ENCODE measurements at places on chromosomes 1 and 21.

DNA sequence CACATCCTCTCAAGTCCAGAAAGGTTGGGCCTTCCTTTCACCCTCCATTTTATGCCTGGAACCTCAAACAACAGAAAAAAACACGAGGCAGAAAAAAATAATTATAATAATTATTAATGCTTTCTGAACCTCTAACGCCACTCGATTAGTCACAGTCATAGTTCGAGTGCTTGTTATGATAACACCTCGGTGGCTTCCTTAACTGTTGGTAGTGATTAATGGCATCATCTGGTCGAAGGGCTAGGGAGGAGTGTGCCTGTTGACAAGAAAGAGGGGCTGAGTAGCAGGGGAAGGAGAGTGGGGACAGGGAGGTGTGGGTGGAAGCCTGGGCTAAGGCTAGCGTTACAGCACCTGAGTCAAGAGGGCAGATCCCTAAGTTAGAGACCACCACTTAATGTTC, 21.3 kb upstream of the IL10 start:
- DNase-seq, result no peak

- DNase-seq, result no peak
Measured at GRCh38 chr1:28136922-28137613, 39.4 kb downstream of the PTAFR start.

DNA sequence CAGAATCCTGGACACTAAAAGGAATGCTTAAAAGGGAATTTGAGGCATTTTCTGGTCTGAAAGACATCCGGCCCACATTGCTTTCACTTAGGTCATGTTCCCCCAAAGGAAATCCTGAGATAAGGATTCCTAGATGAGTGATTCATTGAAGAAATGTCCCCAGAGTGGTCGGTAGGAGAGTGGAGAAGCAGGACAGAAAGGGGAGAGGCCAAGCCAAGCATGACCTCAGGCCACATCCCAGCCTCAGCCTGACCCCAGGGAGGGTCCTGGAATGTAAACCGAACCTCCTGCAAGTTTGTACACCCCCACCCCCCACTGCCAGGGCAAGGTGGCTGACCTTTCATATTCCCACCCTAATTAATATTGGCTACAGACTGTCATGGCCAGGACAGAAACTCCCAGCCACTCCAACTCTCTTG, 16.6 kb downstream of the HIVEP3 start:
- DNase-seq, result no peak

DNA sequence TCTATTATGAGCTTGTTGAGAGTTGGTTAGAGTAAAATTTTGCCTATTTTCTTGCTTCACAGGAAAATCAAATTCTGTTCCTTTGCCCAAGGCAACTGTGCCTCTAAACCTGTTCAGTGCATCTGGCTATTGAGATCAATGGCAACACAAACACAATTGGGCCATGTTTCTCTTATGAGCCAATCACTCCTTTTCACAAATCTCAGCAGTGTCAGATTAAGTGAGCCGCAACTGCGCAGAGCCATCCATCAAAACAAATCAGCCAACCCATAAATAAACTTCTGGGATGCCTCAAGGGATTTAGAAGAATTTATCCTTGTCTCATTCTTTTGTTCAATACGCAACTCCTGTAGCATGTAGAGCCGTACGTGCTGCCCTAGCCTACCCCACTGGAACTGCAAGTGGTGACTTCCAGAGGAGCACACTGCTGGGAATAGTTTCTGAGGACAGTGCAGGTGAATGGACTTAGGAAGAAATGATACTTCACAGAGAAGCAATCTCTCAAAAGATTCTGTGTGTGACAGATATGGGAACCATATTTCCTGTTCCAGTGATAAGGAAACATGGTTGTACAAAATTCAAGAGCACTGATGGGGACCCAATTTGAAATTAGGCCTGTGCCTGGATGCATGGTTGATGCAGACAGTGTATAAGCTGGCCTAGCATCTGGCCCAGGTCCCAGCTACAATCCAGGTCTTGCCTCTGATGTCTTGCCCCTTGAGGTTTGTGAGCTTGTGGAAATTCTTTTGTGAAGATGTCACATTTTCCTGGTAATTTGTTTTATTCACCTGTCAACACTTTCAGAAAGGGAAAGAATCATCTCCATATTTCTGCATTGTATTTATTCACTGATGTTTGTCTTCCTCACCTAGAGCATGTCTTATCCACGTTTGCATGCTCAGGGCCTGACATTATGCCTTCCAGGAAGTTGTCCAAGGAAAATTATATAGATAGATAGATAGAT, 166.2 kb downstream of the URB2 start:
- no peak for DNase-seq

- no peak for DNase-seq
Measured at GRCh38 chr21:35633501-35633900, 426.8 kb downstream of the SETD4 start.

DNA sequence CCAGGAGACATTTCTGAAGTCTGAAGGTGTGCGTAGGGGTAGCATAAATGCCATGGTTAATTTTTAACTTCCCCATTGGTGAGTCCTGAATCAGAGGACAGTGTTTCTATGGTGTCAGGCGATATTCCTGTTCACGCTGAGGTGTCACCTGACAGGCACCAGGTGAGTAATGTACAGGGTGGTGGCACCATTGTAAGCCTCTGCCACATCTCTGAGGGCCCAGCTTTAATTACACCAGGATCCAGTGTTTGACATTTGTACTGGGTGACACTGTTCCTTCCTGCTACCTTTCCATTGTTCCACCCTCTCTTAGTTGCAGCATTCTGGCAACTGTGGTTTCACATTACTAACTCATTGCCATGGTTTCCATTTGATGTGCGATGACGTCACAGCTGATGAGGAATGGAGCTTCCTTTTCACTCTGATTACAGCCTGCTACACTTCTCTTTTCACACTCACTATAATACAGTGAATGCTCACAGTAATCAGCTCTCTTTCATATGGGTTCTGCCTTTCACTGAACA, 40.6 kb upstream of the MARK1 start:
- no peak for DNase-seq

- no peak for DNase-seq
Measured at GRCh38 chr1:46809904-46810303, 11.1 kb downstream of the CYP4B1 start.

GRCh38 chr1:198711837-198712236, 73.0 kb downstream of the PTPRC start:
- no peak for DNase-seq

DNA sequence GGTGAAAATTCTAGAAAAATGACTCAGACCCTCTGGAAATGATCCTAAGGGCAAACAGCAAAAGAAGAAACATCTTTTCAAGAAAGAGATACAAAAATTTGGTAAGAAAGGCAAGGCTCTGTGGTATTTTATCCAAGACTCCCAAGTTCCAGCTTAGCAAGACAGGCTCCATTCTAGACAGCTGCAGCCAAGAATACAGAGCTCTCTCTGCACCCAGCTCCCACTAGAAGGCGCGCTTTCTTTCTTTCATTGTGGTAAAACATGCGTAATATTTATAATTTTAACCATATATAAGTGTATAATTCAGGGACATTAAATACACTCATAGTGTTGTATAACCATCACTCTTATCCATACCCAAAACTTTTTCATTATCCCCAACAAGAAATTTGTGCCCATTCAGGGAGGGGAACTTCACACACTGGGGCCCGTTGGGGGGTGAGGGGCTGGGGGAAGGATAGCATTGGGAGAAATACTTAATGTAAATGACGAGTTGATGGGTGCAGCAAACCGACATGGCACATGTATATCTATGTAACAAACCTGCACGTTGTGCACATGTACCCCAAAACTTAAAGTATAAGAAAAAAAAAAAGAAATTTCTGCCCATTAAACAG, 2.2 kb upstream of the HFM1 start:
- no peak for DNase-seq

- DNase-seq, result no peak
Measured at GRCh38 chr21:16777041-16777720, 735.7 kb upstream of the CXADR start.

DNA sequence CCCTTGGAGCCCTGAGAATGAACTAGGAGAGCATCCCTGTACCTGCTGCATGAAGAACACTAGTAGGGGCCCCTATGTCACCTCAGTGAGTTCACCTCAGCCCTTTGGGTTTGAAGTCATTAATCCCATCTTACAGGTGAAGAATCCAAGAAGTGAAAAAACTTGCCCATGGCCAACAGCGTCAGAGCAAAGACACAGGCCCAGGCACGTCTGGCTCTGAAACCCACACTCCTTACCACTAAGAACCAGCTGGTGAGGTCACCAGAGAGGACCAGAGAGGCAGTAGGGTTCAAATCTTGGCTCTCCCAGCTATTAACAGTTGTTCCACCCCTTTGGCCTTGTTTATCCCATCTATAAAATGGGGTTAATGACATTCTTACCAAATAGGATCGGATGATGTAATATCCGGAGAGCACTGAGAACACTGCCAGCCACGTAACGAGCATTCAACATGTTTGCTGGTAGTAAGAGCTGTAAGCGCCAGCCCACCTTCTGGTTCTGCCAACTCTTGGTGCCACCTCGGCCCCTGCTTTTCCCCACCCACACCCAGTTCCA, 8.8 kb downstream of the MATN1 start:
- DNase-seq, result no peak

GRCh38 chr1:77802026-77802425, 22.6 kb downstream of the MIGA1 start:
- no peak for DNase-seq

GRCh38 chr1:203860396-203861025, 888 bp upstream of the SNRPE start:
- peak; percentile 67 for DNase-seq

DNA sequence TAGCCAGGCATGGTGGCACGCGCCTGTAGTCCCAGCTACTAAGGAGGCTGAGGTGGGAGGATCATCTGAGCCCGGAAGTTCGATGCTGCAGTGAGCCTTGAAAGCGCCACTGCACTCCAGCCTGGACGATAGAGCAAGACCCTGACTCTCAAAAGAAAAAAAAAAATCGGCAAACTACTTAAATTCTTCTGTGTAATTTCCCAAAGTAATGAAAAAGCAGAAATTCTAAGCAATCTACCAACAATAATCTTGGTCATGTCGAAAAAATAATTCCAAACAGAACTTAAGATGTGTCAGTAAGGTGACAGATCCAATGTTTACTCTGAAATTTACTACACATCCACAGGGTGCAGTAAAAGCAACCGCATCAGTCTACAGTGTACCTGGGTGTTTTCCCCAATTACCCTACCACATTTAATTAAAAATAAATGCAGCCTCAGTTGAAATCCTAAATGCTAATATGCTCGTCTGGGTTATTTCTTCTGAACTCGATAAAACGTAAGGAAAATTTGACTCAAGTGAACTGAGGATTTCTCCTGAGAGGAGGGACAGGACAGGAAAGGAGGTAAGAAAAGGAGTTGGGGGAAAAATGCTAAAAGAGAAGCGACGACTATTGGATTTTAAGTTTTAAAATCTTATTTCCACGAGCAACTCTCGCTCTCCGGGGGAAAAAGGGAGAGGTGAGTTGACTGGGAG, 801 bp downstream of the EPRS1 start:
- peak; percentile 51 for DNase-seq

- no peak for DNase-seq
Measured at GRCh38 chr1:230570724-230571360, 71.4 kb upstream of the COG2 start.

GRCh38 chr1:113732802-113733201, 26.5 kb downstream of the PHTF1 start:
- DNase-seq, result no peak

GRCh38 chr1:47485817-47486216, 48.0 kb downstream of the FOXD2 start:
- DNase-seq, result no peak

DNA sequence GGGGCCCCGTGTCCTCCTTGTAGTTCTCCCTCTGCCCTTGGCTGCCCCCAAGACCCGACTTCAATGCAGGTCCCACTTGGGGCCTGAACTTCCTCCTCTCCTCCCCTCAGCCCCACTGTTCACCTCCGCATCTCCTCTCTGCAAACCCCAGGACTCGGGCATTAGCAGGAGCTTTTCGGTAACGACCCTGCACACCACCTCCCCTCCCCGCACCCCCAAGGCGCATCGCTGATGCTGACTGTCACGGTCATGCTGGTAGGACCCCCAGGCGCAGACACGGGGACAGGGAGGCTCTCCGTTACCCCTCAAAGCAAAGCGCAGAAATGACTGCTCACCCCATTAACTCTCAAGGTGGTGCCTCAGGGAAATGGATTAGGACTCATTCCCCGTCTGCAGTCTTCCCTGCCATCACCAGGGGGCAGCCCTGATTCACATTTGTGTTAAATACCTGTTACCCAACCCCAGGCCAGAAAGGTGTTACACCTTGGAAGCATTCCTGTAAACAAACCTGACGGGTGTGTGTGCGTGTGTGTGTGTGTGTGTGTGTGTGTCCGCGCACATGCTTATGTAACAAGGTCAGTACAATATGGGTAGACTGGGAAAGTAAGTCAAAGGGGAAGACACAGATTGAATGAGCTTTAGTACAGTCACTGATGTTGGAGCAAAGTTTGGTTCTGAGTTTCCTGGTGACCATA, 6.4 kb upstream of the GUCA2B start:
- peak; percentile 30 for DNase-seq

- no peak for DNase-seq
Measured at GRCh38 chr1:15786581-15786980, 20.9 kb downstream of the UQCRHL start.

GRCh38 chr1:91736715-91737615, 149.0 kb downstream of the TGFBR3 start:
- DNase-seq, result no peak

- no peak for DNase-seq
Measured at GRCh38 chr1:166920561-166921475, 44.8 kb upstream of the TADA1 start.

DNA sequence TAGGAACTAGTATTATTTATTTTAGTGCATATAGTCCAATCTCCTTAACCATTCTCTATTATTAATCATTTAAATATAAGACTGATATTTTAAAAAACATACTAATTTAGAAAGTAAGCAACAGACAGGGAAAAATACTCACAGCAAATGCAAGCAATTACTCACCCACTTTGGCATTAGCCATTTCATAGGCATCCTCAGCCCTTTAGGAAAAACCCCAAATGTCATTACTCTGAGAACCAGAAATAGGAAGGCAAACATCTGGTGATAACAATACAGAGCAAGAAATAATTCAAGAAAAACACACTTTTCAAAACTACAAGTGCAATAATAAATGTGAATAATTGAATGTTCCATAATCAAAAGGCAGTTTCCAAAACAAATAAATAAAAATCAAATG, 545.1 kb downstream of the PLPP3 start:
- DNase-seq, result no peak

DNA sequence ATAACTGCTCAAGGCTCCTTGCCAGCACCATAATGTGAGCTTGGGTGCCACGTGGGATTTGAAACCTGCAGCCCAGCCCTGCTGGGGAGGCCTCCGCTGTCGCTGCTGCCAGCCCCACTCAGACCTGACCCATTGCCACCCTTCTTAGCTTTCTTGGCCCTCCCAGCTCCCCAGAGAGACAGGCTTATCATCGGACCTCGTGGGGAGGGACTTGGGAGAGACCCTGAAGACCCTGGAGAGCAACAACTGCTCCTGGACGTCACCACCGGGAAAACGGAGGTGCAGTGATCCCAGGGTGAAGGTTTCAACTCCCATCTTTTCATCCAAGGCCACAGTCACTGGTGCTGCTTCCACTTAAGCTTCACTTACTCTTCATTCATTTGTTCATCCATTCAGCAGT, 596.1 kb downstream of the PTPRU start:
- DNase-seq, result no peak

- no peak for DNase-seq
Measured at GRCh38 chr1:184647471-184647870, 107.2 kb downstream of the EDEM3 start.
